ENCODE measurements at places on chromosomes 1 and 21. TPM values are rescaled to one million over a fixed set of nuclear protein-coding genes. Genes with fewer than 3 reads are reported as not detected.

Gene CYP4A22
- polyA plus RNA-seq = 0.02 TPM

Gene DNM3
- 0.76 TPM for polyA plus RNA-seq

Gene TSPEAR
- polyA plus RNA-seq = 0.04 TPM

Gene CYP4B1
- polyA plus RNA-seq = 64.5 TPM

Gene RBM8A
- 250 TPM for polyA plus RNA-seq

Gene PTGER3
- polyA plus RNA-seq = 0.29 TPM

Gene NCAM2
- polyA plus RNA-seq = 0.08 TPM

Gene POU3F1
- polyA plus RNA-seq = 1.4 TPM

Gene STIL
- 2.4 TPM for polyA plus RNA-seq

Gene RPS27
- polyA plus RNA-seq = 9,661 TPM

Gene PDE9A
- 1.6 TPM for polyA plus RNA-seq

Gene RORC
- 1.5 TPM for polyA plus RNA-seq

Gene DISP3
- polyA plus RNA-seq = not detected

Gene TRMT1L
- polyA plus RNA-seq = 4.9 TPM
